Gastrocnemius medialis (tissue), 4 donors: ENCODE measurements at places on chromosomes 1 and 21. TPM values are rescaled to one million over a fixed set of nuclear protein-coding genes. Genes with fewer than 3 reads are reported as not detected.

DNA sequence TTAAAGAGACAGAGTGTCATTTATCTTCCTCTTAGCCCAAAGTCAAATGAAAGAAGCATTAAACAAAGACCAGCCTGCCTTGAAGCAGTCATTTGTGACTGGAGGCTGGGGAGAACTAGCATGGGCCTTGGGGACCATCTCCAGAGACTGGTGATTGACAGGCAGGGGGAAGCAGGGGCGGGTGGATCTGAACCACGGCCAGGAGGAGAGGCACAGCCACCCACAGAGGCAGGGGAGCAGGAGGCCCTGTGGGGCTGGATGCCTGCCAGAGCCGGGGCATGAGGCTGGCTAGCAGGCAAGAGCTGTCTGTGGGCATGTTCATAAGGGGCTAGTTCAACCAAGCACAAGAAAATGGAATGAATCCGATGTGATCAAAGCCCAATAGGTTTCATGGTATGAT lies 73.9 kb downstream of the PLXNA2 start:
- H3K27me3 ChIP-seq = no peaks in the 10 kb centered on the region
- H3K4me1 ChIP-seq = peaks cover 27% of the 10 kb centered on the region
- no peaks in the 10 kb centered on the region for H3K36me3 ChIP-seq
- H3K27ac ChIP-seq = no peak overlapping the region

GRCh38 chr1:206703661-206704060 lies 19.0 kb downstream of the MAPKAPK2 start:
- H3K27me3 ChIP-seq = no peaks in the 10 kb centered on the region
- no peaks in the 10 kb centered on the region for H3K36me3 ChIP-seq
- H3K4me3 ChIP-seq = no peak overlapping the region
- H3K27ac ChIP-seq = peak overlapping the region; percentile 93
- peaks cover 98% of the 10 kb centered on the region for H3K4me1 ChIP-seq
- no peak for DNase-seq

IFI44 gene
- total RNA-seq = 2.9 TPM

MEX3A gene
- total RNA-seq = not detected

LAMC2 gene
- total RNA-seq = 1.3 TPM

TLCD4 gene
- total RNA-seq = 11.6 TPM
